ENCODE measurements at places on chromosomes 1 and 21.

- DNase-seq: no peak
These were observed 80.7 kb upstream of the TNFSF4 start for GRCh38 chr1:173287785-173288184.

GRCh38 chr21:45364468-45365185 lies 40.3 kb upstream of the COL18A1 start:
- DNase-seq: no peak

DNA sequence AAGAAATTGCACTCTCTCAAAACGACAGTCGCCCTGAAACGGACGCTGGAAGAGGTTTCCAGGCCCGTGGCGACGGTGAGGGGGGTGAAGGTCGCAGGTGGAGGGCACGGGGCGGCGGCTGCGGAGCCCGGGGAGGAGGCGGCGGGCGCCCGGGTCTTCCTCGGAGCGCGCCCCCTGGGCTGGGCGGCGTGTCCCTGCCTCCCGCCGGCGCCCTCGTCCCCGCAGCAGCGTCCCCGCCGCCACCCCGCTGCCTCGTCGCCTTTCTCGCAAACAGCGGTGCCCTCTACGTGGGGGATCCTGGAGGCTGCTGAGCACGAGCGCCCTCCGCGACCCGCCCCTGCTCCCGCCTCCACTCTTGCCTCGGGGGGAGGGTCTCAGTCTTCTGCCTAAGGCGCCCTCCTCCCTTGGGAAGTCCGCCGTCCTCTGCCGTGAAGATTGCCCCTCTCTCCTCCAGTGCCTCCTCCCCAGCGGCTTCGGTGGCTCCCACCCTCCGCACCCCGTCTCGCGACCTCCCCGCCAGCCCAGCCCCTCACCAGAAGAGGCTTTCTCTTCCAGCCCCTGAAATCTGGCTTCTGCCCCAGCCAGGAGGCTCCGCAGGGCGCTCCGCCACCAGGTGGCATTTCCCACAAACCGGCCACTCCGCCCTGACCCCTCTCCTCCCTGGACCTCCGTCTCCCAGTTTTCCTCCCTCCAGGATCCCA lies 227.4 kb downstream of the SDCCAG8 start:
- DNase-seq: no peak

DNA sequence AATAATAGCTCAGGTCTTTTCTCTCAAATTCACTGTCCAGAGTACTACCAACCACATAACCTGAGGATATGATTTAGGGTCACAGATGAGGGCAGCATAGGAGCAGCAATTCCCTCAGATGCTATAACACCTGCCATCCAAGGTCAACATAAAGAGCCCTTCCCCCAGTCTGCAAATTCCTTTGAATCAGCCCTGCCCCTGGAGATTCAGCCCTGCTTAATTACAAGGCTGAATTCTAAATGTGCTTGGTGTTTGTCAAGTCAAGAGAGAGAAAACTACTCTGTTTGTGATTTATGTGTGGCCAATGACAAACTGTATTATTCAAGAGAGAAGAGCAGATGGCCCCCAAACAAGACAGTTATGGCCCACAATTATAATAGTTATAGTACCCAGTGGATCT lies 195.7 kb upstream of the ADGRL2 start:
- DNase-seq: no peak

- DNase-seq: no peak
These were observed at the start of gene SERINC2 for GRCh38 chr1:31412732-31413404. TSS of gene SERINC2 (plus strand) at chr1:31413213. CDS start at chr1:31413266, 53 bp downstream.

Data from smooth muscle cell of the brain vasculature (primary cell).